ENCODE measurements at places on chromosomes 12 and 14.

- DNase-seq: no peak
Measured at GRCh38 chr14:61582815-61583214, 112.5 kb upstream of the HIF1A start.

GRCh38 chr12:26576266-26576665 lies 256.7 kb downstream of the ITPR2 start:
- DNase-seq: no peak

- no peak for DNase-seq
Measured at GRCh38 chr12:86530996-86531655, 274.9 kb upstream of the MGAT4C start.

DNA sequence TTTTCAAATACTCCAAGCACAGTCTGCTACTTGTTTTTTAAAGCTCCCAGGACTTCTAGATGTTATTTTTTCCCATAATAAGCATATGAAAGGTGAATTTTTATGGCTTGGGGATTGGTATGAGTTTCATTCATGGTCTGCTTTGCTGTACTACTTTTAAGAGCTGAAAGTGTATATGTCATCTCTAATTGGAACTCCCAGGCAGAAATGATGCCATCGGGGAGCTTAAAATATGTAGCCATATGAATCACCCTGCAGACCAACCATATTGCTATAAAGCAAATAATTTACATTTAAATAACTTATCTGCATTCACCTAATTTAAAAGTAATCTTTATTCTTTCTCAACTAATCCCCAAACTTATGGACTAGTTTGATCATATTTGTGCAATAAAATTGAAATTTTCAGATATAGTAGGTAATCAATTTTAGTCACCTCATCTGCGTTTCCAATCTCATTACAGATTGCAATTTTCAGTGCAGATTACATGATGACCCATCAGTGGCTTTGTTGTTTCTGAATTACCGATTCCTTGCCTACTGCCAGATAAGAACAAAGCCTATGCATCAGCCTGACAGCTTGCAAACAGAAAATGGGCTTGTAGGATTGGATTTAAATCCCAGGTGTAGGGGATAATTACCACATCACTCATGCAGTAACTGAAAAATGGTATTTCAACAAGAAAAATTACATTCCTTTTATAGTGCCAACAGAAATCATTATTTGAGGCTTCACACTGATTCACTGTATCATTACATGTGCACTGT lies 689.4 kb downstream of the NOVA1 start:
- DNase-seq: no peak
